ENCODE measurements at places on chromosomes 2 and 18.

- DNase-seq, result no peak
These were observed 185.8 kb upstream of the ACAA2 start for GRCh38 chr18:49999128-49999527.

- DNase-seq, result no peak
These were observed 144.3 kb upstream of the BOD1L2 start for GRCh38 chr18:57002627-57003026.

- no peak for DNase-seq
These were observed 303.2 kb upstream of the REV1 start for GRCh38 chr2:99793022-99793421.

GRCh38 chr2:165582409-165582808, 112.9 kb downstream of the CSRNP3 start:
- peak; percentile 13 for DNase-seq

- DNase-seq, result no peak
These were observed 181.3 kb downstream of the INSIG2 start for GRCh38 chr2:118269408-118270051.

DNA sequence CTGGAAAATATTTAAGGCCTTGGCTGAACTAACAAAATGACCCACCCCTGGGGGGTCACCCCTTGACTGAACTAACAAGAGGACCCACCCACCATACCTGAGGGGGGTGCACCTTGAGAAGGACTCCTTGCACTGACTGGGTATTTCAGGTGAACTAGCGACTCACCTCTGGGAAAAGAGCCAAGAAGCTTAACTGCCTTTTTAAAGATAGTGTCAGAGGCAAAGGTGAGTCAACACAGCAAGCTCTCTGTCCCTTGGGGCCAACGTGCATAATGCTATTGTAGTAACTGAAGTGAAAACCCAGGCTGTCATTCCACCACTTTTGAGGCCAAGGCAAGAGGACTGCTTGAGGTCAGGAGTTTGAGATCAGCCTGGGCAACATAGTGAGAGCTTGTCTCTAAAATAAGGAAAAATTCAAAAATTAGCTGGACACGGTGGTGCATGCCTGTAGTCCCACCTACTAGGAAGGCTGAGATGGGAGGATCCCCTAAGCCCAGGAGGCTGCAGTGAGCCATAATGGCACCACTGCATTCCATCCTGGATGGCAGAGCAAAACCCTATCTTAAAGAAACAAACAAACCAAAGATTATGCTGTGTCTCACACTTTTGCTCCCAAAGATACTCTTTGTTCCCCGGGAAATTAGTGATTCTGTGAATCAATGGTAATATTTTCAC, 36.4 kb upstream of the ZCCHC2 start:
- no peak for DNase-seq

GRCh38 chr2:143949121-143949848, 570.6 kb downstream of the ZEB2 start:
- peak; percentile 9 for DNase-seq

DNA sequence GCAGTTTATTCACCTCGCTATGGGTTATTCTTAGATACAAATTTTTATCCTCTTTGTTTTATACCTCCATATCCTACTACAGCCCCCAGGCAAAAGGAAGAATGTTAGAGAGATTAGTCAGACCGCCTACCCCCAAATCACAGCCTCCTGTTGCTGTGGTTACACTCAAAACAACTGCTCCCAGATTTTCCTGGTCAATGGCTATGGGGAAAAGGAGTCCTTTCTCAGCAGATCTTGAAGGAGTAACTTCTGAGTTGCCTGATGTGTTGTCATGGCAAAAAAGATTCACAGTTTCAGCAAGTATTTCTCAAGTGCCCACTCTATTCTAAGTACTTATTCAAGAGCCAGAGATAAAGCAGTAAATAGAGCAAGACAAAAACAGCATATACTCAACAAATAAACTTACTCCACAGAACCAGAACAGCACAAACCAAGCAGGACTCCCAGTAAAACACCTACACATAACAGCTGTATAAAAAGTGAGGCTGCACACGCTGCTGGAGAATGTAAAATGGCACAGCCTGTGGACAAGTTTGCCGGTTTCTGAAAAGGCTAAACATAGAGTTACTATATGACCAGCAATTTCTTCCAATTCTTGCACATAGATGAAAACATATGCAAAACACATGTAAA, 104.8 kb downstream of the NOL10 start:
- peak; percentile 71 for DNase-seq

DNA sequence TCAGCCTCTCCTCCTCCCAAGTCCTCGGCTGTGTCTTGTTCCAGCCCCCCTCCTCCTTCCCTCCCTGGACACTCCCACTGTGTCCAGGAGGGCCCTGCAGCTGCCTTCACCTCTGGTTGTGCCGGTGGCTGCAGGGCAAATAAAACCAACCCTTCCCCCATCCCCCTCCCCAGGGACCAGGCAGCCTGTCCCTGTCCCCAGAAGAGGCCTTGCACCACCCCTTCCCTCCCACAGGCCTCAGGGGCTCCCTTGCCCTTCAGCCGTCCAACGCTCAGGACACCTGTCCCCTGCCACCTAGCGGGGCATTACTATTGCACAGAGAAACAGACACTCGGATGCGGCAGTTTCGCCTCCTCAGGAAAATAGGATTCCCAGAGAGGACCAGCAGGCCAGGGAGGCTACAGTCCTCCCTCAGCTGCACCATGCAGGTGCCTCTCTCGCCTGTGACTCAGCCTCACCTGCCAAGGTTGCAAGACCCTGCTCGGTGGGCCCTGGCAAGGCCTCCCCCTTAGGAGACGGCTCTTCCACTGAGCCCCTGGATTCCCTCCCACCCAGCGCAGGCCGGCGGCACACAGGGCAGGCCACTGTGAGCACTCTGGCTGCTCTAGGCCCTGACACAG, 5.5 kb upstream of the GPC1 start:
- DNase-seq, result no peak

DNA sequence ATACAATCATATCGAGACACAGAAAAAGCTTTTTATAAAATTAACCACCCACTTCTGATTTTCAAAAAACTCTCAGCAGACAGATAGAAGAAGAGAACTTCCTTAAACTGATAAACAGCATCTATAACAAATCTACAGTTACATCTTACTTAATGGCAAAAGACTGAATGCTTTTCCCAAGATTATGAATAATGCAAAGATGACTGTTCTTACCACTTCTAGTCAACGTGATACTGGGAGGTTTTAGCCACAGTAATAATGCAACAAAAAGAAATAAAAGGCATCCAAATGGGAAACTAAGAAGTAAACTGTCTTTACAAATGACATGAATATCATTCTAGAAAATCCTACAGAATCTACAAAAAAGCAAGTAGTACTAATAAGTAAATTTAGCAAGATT, 58.0 kb upstream of the TMEM247 start:
- no peak for DNase-seq

- no peak for DNase-seq
These were observed 154.3 kb downstream of the SEPTIN10 start for GRCh38 chr2:109459485-109459884.

DNA sequence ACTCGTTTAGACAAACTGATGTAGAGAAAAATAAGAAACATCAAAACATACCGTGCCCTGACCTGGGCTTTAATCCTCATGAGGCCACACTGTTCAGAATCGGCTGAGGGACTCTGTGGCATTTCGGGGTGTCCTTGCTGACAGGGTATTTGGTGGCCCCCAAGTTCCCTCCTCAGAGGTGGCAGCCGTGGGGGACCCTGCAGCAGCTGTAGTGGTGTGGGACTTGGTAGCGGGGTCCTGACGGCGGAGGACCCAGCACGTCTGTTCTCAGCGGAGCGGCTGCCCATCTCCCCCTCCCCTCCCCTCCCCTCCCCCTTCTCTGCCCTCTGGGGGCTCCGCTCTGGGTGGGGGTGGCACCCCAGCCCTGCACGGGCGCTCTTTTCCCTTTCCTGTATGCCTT, 18.4 kb downstream of the KCNG2 start:
- no peak for DNase-seq

GRCh38 chr2:217371781-217372213, 511.9 kb upstream of the TNP1 start:
- DNase-seq, result no peak

- DNase-seq, result no peak
These were observed 8.6 kb upstream of the CNDP1 start for GRCh38 chr18:74525741-74526140.

- no peak for DNase-seq
These were observed 80.5 kb downstream of the CTNNA2 start for GRCh38 chr2:79593237-79593867.

GRCh38 chr2:240235149-240235803, 94.8 kb upstream of the OTOS start:
- no peak for DNase-seq

GRCh38 chr18:77098538-77099174, 33.9 kb downstream of the MBP start:
- DNase-seq, result no peak

- DNase-seq, result no peak
These were observed 118.8 kb downstream of the ABCA12 start for GRCh38 chr2:215019521-215020145.

GRCh38 chr18:32289483-32290075, 99.7 kb downstream of the MEP1B start:
- peak; percentile 76 for DNase-seq

- DNase-seq, result no peak
These were observed 31.5 kb downstream of the NDC80 start for GRCh38 chr18:2602844-2603243.

- DNase-seq, result peak; percentile 79
These were observed 428.3 kb downstream of the MBD2 start for GRCh38 chr18:53796040-53796729.

DNA sequence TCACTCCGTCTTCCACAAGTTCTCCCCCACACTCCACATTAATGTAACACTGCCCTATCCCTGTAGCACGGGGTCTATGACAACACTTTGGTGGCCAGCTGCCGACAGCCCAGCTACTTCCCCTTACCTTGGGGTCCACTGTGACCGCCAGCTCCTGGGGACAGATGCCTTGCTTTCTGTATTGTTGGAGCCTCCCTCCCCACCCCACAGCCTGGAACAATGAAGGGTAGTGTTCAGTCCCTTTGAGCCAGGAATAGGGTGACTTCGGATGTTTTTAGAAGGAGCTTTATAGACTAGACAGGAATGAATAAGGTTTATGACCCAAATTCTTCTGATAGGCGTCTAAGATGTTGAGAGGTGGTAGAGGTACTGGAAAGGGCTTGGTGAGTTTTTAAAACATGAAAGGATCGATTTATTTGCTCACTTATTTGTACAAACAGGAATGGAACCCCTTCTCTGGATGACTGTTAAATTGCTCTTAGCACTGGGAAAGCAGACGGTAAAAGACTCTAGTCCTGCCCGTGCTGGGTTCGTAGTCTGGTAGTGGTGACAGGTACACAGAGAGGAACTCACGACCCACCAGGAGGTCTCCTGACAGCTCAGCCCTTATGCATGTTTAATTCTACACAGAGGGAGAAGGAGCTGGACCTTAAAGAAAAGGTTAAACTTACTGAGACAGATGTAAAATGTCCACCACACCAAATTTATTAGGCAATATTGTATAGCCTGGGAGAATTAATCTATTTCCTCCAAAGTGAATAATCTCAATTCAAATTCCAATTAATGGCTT, 90.9 kb downstream of the MYCN start:
- no peak for DNase-seq

- DNase-seq, result no peak
These were observed 25.6 kb upstream of the CYRIA start for GRCh38 chr2:16691261-16691660.

- DNase-seq, result peak; percentile 1
These were observed 198.6 kb downstream of the TFCP2L1 start for GRCh38 chr2:121086450-121086849.

DNA sequence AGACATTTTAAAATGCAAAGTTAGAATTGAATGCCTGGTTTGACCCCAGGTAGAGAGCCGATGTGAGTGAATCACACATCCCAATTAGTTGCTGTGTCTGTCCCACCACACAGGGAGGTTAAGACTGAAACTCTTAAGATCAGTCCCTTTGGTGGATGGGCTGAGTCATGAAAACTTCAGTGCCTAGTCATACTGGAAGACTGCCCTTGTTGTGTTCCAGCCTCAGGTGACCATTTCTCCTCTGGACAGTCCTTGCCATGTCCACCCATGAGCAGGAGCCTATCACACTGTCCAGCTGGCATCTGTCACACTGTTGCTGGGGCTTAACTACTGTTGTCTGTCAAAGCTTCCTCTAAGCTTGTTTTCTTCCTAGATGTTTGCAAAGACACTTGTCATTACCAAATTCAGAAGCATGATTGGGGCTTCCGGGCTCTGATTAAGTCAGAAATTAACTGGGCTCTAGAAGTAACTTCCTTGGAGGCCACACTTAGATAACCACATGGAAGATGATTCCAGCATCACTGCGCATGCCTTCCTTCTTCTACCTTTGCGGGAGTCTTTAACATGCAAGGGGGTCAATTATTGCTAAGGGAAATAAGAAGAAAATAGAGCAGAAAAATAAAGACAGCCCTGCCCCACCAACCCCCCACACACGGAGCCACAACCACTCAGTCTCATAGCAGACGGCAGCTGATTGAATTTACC, 21.3 kb downstream of the CYRIA start:
- DNase-seq, result no peak

- DNase-seq, result peak; percentile 29
These were observed 35.6 kb downstream of the EPAS1 start for GRCh38 chr2:46332686-46333281.

Data from GM03348 (cell line).